ENCODE measurements at places on chromosomes 4 and X. TPM values are rescaled to one million over a fixed set of nuclear protein-coding genes. Genes with fewer than 3 reads are reported as not detected.

Gene TSPAN6
- 0.41 TPM for total RNA-seq

GRCh38 chr4:166680796-166681195 lies 553.5 kb downstream of the SPOCK3 start:
- no peak for DNase-seq
- H3K36me3 ChIP-seq, result no peaks in the 10 kb centered on the region
- no peak overlapping the region for H3K27ac ChIP-seq
- no peaks in the 10 kb centered on the region for H3K4me1 ChIP-seq
- no peaks in the 10 kb centered on the region for H3K27me3 ChIP-seq
- H3K4me3 ChIP-seq, result no peak overlapping the region

Gene PLP2
- 174 TPM for total RNA-seq

GRCh38 chrX:108245462-108245861 lies 153.9 kb downstream of the ATG4A start:
- H3K27me3 ChIP-seq, result no peaks in the 10 kb centered on the region
- H3K4me1 ChIP-seq, result no peaks in the 10 kb centered on the region
- no peaks in the 10 kb centered on the region for H3K36me3 ChIP-seq
- no peak for DNase-seq
- no peak overlapping the region for H3K27ac ChIP-seq

Gene TKTL1
- total RNA-seq, result 0.23 TPM

Gene RASGEF1B
- total RNA-seq, result 4.0 TPM

DNA sequence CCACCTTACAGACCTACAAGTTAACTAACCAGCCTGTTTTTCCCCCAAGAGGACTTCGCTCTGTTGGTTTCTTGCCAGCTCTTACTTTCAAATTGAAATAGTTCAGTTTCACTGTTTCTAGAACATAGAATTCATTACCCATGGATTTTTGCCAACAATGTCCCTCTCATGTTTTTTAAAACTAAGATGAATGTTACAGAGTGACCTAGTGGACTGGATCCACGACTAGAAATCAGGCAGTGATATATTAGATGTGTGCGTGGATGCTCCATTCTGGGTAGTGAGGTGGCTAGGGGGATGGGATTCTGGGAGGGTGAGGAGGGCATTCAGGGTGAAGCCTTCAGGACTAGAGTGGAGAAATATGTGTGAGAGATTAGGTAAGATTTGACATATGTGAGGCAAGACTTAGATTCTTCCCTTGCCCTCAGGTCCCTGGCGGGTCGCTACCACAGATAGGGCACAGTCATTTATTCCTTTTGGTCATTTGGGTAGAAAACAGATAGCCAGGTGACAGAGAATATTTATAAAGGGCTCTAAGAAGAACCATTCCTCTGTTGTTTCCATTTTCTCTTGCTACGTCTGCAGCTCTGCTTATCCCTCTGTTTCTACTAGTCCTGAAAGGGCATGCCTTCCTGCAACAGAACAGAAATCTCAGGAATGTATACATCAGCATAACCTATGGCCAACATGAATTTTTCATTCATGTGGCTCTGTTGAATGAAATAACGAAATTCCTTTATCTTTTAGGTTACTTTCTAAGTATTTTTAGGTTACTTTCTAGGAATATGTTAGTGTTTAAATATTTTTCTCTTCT lies 15.4 kb upstream of the JADE1 start:
- H3K4me3 ChIP-seq, result no peak overlapping the region
- H3K27ac ChIP-seq, result no peak overlapping the region
- H3K27me3 ChIP-seq, result no peaks in the 10 kb centered on the region
- H3K4me1 ChIP-seq, result no peaks in the 10 kb centered on the region
- no peak for DNase-seq
- H3K36me3 ChIP-seq, result no peaks in the 10 kb centered on the region

Gene MAOB
- total RNA-seq, result 0.21 TPM

DNA sequence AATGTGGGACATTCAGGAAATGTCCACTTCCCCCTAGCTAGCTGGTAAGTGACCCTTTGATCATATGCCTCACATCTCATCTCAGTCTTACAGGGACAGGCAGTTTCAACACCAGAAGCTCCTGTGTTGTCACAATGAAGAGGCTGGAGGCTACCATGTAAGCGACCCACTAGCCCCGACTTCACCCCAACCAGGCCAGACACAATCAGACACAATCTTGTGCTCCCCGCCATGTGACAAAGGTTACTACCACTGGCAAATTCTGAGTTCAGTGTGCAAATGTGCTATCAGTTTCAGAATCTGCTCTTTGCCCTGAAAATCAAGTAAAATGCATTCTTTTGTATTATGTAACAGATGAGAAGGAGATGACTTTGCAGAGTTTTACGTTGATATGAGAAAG lies 56.9 kb upstream of the STS start:
- peaks cover 4% of the 10 kb centered on the region for H3K36me3 ChIP-seq
- no peak for DNase-seq

DNA sequence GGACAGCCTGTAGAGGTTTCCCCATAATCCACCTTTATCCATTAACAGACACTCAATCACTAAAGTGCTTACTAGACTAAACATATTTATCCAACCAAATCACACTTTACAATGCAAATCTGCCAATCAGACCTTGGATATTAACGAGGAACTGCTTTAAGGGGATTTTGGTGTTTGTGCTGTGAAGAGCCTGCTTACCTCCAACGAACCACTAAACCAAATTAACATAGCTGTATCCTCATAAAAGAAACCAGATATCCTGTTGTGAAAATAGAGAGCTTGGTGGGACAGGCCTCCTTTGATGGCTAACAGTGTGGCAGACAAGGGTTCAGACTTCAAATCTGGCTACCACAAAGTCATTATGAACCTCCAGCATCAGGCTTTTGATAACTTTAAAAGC lies 252.6 kb upstream of the HAND2 start:
- no peaks in the 10 kb centered on the region for H3K4me1 ChIP-seq
- no peak overlapping the region for H3K4me3 ChIP-seq
- no peaks in the 10 kb centered on the region for H3K27me3 ChIP-seq
- DNase-seq, result no peak
- no peaks in the 10 kb centered on the region for H3K36me3 ChIP-seq

All from activated CD4-positive, alpha-beta T cell treated with anti-CD3 and anti-CD28 coated beads for 36 hours (primary cell).